ENCODE measurements at places on chromosomes 7 and 10.

DNA sequence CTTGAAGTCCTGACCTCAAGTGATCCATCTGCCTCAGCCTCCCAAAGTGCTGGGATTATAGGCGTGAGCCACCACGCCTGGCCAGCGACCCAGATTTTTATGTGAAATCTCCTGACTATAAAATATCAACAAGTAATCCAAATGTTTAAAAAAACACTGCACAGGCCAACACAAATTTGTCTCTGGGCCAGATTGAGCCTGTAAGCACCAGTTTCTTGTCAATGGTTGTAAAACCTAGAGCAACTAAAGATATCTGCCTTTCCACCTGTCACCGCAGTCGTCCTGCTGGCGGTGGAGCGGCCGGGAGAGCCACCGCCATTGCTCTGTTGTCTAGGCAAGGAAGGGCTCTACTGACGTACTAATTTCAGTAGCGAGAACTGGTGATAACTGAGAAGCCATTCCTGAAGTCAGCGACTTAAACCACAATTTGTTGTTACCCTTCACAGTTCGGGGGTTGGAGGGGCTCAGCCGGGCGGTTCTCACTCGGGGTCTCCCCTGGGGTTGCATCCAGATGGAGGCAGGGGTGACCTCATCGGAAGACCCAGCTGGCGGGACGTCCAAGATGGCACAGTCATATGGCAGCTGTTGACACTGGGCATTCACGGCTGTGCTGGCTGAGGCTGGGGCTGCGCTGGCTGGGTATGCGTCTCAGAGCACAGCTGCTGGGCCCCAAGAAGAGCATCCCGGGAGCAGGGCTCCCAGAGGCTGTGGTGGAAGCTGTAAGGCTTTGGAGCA is 55.2 kb upstream of the PDGFA start:
- no peak for DNase-seq

GRCh38 chr10:106815427-106816043 is 349.0 kb downstream of the SORCS1 start:
- DNase-seq, result no peak

- DNase-seq, result no peak
Measured at GRCh38 chr7:142158736-142159496, 47.4 kb downstream of the MGAM2 start.

DNA sequence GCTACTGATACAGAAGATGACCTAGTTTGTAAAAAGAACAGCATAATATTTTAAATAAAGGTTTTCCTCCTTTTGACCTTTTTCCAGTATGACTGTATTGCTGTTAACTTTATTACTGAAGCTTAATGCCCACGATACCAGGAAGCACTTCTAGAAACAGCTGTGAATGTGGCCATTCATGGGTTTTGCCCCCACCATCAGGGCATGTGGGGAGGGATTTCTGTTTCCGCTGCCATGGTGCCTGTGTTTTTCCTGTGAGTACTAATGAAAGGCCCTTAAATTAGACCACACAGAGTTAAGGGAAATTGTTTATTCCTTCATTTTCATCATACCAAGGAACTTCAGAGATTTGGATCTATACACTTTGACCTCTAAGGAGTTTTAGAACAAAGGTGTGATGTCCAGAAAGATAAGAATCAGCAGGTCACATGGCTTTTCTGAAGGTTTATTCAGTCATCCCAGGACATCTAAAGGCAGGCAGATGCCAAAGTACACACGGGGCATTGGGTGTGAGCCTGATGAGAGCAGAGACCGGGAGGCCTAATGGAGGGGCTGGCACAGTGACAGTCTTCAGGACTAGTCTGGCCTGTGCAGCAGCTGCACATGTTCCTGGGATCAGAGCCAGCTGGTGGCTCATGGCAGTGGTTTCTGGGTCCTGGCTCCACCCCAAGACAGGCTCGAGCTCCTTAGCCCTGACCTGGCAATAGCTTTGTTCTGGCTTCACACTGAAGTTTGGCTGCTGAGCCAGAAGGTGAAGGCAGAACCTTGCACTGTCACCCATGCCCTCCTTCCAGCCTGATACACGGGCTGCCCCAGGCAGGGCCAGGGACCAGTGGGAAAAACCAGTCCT is 190.9 kb downstream of the REEP3 start:
- DNase-seq, result peak; percentile 99

GRCh38 chr7:134779741-134780065 is 269 bp downstream of the CALD1 start:
- no peak for DNase-seq

GRCh38 chr7:133940368-133940767 is 186.8 kb upstream of the LRGUK start:
- no peak for DNase-seq

DNA sequence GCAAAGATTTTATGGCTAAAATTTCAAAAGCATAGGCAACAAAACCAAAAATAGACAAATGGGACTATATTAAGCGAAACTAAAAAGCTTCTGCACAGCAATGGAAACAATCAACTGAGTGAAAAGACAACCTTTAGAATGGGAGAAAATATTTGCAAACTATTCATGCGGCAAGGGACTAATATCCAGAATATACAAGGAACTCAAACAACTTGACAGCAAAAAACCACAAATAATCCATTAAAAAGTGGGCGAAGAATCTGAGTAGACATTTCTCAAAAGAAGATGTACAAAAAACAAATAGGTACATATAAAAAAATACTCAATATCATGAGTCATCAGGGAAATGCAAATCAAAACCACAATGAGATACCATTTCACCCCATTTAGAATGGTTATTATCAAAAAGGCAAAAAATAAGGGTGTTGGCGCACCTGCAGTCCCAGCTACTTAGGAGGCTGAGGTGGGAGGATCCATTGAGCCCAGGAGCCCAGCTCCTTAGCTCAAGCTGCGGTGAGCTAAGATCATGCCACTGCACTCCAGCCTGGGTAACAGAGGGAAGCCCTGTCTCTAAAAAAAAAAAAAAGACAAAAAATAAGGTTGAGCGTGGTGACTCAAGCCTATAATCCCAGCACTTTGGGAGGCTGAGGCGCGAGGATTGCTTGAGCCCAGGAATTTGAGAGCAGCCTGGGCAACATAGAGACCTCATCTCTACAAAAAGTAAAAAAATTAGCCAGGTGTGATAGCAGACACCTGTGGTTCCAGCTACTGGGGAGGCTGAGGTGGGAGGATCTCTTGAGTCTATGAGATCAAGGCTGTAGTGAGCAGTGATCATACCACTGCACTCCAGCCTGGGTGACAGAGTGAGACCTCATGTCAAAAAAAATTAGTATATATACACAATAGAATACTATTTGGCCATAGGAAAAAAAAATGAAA is 4.2 kb upstream of the CCM2 start:
- DNase-seq, result no peak

DNA sequence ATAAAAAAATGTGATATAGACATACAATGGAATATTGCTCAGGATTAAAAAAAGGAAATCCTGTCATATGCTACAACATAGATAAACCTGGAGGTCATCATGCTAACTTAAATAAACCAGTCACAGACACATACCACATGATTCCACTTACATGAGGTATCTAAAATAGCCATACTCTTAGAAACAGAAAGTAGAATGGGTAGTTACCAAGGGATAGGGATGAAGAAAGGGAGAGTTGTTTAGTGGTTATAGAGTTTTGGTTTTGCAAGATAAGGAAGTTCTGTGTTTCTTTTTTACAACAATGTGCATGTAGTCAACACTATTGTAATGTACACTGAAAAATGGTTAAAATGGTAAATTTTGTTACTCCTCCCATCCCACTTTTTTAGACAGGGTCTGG is 30.5 kb downstream of the BICC1 start:
- no peak for DNase-seq

- no peak for DNase-seq
Measured at GRCh38 chr10:126099366-126099765, 203.0 kb downstream of the FANK1 start.

DNA sequence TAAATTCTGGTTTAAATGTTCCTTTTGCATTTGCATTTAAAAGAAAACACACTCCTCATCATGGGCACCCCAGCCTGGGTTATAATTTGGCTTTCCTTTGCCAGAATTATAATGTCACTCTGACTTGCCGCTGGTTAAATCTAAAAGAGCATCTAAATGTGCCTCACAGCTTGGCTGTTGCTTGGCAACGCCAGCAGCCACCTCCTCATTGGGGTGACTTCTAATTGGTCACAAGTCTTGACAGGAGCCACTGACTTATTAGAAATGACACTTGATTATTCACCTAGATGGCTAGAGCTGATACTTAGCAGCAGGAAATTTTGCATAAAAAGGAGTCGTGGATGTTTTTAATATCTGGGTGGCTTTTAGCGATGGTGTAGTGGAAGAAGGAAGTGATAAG is 114.3 kb downstream of the TBXAS1 start:
- no peak for DNase-seq

DNA sequence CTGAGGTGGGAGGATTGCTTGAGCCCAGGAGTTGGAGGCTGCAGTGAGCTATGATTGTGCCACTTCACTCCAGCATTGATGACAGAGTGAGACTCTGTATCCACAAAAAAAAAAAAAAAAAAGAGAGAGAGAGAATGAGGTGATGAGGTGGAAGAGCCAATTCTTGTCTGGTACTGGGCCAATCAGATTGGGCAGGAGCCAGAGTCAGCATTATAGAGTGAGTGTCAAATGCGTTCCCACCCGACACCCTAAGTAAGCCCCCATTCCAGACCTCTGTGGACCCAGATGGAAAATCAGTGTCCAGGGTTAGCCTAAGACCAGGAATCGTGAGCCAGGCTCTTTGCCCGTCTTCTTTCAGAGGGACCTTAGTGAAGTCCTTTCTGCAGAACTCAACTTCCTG is 83.9 kb downstream of the WIPF3 start:
- no peak for DNase-seq

- no peak for DNase-seq
Measured at GRCh38 chr7:106603346-106603745, 57.6 kb downstream of the CCDC71L start.

GRCh38 chr10:16381083-16381482 is 55.7 kb upstream of the PTER start:
- DNase-seq, result no peak

GRCh38 chr10:18368682-18369081 is 228.5 kb downstream of the CACNB2 start:
- DNase-seq, result peak; percentile 34

DNA sequence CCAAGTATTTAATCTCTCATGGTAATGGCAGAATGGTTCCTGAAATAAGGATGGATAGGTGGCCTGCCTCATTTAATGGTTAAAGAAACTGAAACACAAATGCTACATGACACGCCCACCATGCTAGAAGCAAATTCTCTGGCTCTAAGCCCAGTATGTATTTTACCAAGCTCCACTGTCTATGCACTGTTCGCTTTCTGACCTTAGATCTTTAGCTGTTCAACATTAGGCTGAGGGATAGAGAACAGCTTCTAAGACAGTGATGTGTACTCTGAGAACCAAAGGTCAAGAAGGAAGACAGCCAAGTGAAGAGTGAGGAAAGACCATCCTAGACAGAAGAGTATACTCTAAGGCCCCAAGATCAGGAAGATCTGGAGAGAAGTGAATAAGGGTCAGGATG is 26.6 kb downstream of the FAM3C start:
- peak; percentile 8 for DNase-seq

DNA sequence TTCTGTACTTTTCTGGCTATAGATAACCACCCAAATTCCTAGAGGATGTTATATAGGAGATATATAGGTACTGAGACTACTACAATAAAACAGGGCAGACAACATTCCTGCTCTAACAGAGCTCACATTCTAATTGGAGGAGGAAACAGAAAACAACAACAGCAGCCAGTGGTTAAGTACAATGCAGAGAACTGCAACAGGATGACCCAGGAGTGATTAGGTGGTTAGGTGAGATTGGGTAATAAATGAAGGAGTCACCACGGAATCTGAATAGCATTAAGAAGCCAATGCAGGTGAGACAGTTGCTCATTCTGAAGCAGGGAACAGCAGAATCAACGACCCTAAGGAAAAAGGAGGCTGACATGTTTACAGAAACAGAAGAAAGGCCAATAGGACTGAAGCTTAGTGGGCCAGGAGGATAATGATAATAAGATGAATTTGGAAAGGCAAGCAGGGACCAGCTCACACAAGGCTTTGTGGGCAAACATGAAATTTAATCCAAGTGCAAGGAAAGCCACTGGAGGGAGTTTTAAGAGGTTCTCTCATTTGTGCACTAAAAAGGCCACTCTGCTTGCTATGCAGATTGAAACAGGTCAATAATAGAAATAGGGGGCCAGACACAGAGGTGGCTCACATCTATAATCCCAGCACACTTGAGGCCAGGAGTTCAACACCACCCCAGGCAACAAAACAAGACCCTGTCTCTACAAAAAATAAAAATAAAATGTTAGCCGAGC is 16.9 kb upstream of the REEP3 start:
- no peak for DNase-seq

DNA sequence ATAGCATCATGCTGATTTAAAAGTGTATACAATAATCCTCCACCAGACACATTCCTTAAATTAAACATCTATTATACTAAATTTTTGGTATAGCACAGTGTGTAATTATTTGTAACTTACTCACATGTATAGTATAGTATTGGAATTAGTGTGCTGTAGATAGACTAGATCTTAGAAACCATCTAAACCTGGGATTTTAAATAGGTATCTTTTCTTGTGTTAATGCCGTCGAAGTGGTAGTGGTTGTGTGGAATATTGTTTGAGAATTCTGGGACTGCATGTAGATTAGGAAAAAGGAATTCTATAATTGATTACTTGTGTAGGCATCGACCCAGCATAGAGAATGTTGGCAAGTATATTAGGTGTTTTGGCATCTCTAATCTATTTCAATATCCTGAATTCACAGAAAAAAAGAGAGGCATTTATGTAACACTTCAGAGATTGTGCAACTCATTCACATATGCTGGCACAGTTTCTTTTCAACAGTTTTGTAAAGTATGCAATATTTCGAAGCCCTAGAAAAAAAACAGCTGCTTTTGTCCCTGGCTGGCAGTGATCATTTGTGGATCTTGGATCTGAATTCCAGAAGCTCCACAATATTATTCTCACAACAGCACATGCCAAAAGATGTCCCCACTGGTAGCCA is 145.5 kb upstream of the AGR3 start:
- peak; percentile 59 for DNase-seq

DNA sequence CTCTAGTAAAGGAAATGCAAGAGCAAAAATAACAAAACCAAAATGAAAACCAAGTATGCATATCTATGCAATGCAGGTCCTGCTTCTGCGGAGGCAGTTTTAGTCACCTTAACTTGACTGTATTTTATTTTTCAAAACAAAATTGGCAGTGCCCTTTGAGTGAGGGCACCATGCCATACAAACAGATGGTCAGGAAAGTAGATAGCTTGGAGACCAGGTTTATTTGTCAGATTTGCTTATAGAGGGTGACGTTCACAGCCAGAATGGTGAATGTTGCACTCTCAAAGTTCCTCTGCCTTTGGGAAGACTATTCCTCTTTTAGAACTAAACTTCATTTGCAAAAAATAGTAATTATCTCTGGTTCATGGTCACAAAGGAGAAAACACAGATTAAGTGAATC is 801.9 kb downstream of the ANKRD7 start:
- no peak for DNase-seq

GRCh38 chr7:149662591-149663095 is 110.7 kb downstream of the ZNF467 start:
- peak; percentile 72 for DNase-seq

GRCh38 chr7:88758381-88759229 is 895 bp upstream of the ZNF804B start:
- DNase-seq, result peak; percentile 52

All from GM23248 (cell line).